ENCODE measurements at places on chromosomes 1 and 21.

DNA sequence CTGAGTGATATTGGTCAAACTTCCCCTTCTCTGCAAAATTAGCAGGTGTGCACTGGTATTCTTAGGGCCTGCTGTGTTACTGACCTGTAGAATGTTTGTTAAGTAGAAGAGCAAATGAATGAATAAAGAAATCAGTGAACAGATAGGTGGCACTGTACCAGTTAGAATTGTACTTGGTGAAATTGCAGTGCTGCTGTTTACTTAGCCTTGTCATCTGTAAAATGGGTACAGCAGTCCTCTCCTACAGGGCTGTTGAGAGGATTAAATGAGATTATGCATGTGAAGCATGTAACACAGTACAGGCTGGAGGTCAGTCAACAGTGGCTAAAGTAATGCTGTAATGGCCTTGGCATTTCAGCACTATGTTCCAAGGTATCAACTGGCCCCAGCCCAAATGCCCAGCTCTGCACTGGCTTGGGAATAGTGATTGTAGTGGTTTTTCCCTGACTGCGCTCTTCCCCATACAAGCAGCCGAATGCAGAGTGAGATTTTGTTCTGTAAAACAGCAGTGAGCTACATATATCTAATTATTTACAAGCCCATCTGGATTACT is 10.5 kb downstream of the VANGL1 start:
- no peak for DNase-seq

- DNase-seq: no peak
Measured at GRCh38 chr1:56566061-56566744, 13.2 kb downstream of the PLPP3 start.

GRCh38 chr1:79737193-79737592 is 730.7 kb upstream of the ADGRL4 start:
- DNase-seq: no peak

DNA sequence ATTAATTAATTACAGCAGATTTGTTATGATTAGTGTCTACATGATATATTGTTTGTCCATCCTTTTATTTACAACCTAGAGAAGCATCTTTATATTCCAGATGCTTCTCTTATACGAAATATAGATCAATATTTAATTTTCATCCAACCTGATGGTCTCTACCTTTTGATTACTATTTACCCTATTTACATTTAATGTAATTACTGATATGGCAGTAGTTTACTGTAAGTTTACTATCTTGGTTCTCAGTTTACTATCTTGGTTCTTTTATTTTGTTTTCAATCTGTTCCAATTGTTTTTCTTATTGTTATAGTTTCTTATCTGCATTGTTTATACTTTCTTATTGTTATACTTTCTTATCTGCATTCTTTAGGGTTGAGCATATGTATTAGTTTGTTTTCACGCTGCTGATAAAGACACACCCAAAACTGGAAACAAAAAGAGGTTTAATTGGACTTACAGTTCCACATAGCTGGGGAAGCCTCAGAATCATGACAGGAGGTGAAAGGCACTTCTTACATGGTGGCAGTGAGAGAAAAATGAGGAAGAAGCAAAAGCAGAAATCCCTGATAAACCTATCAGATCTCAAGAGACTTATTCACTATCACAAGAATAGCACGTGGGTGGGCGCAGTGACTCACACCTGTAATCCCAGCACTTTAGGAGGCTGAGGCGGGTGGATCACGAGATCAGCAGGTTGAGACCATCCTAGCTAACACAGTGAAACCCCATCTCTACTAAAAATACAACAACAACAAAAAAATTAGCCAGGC is 28.9 kb downstream of the FAF1 start:
- DNase-seq: no peak
